NCI-H1092 treated with DMSO at 0.1 percent for 48 hours (cell line): ENCODE measurements at places on chromosomes 2 and 18.

DNA sequence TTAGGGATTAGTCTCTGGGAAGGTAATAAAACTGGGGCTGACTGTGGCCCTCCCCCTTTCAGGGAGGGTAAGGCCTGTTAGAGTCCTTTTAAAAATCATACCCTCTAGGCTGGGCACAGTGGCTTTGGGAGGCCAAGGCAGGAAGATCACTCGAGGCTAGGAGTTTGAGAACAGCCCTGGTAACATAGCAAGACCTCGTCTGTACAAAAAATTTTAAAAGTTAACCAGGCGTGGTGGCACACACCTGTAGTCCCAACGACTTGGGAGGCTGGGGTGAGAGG, 118.7 kb downstream of the STPG4 start:
- DNase-seq = no peak

- DNase-seq = no peak
Observed at GRCh38 chr2:173407176-173407575, 52.5 kb downstream of the CDCA7 start.

- DNase-seq = no peak
Observed at GRCh38 chr2:60213865-60214625, 339.4 kb downstream of the BCL11A start.

DNA sequence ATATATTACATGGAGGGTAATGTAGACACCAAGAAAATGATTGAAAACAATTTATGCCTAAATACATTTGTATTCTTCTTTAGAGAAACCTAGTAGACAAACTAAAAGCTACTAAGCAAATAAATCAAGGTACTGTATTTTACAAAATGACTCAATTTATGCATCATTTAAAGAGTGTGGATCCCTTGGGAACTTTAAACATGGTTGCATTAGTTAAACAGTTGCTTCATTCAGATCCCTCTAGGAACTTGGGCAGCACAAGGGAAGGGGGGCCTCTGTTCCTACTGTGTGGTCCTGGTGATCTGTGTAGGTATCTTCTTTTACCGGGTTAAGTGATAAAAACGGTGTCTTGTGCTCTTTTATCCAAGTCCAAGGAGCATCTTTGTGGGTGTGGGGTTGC, 31.5 kb upstream of the ATP8B1 start:
- no peak for DNase-seq

DNA sequence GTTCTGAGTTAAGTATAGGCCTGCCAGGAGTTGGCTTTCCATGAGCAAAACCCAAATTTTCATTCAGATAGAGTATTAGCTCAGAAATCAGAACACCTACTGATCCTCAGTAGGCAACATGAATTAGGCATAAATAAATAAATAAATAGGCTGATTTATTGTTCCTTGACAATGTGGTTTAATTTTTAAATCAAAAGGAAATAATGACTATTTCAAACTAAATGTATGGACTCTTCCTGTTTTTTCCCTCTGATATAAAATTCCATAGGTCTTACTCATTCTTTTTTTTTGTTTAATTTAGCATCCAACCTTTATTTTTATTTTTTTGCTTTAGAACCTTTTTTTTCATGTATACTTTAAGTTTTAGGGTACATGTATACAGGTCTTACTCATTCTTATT, 140.2 kb upstream of the ITGA6 start:
- DNase-seq = no peak

GRCh38 chr2:240622531-240623235, 2.6 kb upstream of the GPR35 start:
- DNase-seq = no peak

GRCh38 chr2:37610638-37611289, 60.7 kb downstream of the CDC42EP3 start:
- DNase-seq = no peak

DNA sequence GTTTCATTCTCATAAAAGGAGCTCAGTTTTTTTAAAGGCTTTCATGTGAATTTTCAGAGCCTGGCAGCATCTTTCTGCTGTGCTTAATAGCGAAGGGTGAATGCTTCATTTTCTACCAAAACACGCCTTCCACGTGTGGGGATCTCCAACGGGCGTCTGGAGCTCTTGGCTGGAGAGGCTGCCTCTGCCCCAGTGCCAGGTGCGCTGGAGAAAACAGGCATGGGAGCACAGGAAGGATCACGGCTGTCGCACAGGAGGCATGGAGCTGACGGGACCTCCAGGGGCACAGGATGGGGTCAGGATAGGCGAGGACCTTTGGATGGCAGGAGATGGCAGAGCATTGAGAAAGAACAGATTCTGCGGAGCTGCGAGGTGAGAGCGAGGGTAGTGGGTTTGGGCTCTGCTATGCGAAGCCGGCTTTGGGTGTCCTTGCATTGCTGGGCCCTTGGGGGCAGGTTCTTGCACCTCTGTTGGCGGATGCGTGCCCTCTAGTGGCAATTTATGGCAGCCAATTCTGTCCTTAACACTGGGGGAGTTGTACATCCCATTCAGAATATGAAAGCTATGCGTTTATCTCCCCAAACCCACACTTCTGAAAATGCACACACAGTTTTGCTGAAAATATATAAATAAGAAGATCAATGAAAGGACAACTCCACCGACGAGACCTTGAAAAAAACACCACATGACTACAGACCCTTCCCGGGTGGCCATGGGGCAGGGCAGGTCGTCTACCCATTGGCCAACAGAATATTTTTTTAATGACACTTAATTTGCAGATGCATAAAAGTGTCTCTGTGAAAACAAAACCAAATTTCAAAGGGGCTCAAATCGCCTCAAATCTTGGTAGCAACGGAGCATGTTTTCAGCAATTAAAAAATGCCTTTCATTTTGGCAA, 90.4 kb upstream of the SLC35G4 start:
- DNase-seq = peak; percentile 12

- DNase-seq = no peak
Observed at GRCh38 chr2:27219091-27219490, 1.9 kb downstream of the CAD start.

- no peak for DNase-seq
Observed at GRCh38 chr2:180000434-180000833, 6.7 kb downstream of the CWC22 start.
